ENCODE measurements at places on chromosomes 5 and 9. TPM values are rescaled to one million over a fixed set of nuclear protein-coding genes. Genes with fewer than 3 reads are reported as not detected.

ANKRD18A gene
- total RNA-seq, result 2.8 TPM

DNA sequence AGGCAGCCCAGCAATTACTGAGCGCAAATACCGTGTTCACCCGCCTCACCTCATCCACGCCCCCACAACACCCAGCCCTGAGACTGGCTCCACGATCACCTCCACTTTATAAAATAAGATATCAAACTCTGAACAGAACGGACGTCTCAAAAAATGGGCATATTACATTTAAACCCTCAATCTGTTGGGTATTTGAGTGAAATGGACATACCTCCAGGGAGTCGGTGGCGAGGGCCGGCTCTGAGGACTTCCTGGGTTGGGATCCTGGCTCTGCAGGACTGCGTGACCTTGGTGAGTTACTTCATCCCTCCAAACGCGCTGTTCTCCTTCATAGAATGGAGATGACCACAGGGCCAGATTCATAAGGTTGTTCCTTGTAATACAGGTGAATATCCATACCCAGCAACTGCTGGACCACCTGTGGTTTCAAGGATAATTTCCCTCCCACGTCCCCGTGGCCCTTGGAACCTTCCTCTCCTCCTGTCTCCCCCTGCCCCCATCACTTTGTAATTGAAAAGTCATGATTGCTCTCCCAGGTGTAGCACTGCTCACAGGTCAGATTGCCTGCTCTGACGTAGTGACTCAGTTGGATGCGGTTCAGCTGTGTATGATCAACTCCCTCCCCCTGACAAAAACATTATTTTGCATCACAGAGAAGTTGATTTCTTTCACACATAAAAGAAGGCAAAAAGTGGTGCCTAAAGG lies 135.6 kb downstream of the KCNIP1 start:
- no peak for DNase-seq

- no peak for DNase-seq
Measured at GRCh38 chr5:13632676-13633075, 311.8 kb downstream of the DNAH5 start.

- DNase-seq, result no peak
Measured at GRCh38 chr9:27303219-27303618, 6.3 kb upstream of the EQTN start.

DNA sequence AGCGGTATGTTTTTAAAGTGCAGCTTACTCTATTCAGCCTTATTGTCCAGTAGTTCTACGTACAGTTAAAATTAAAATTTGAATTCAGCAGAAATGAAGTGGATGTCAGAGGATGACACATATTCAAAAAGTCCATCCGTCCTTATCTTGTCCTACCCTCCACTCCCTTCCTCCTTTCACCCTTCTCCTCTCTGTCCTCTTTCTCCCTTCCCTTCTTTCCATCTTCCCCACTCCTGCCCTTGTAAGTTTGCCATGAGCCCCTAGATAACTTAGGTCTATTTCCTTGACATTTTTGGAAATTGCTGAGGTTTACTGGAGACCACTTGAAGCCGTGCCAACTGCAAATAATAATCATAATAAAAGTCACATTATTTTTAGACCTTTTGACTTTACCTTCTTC lies 67.6 kb downstream of the TRIO start:
- no peak for DNase-seq

Data from thymus (tissue), 14 donors.